Activated CD4-positive, alpha-beta T cell treated with anti-CD3 and anti-CD28 coated beads, Interleukin-2, amount 50 U/mL, for 48 hours (primary cell): ENCODE measurements at places on chromosomes 7 and 10.

DNA sequence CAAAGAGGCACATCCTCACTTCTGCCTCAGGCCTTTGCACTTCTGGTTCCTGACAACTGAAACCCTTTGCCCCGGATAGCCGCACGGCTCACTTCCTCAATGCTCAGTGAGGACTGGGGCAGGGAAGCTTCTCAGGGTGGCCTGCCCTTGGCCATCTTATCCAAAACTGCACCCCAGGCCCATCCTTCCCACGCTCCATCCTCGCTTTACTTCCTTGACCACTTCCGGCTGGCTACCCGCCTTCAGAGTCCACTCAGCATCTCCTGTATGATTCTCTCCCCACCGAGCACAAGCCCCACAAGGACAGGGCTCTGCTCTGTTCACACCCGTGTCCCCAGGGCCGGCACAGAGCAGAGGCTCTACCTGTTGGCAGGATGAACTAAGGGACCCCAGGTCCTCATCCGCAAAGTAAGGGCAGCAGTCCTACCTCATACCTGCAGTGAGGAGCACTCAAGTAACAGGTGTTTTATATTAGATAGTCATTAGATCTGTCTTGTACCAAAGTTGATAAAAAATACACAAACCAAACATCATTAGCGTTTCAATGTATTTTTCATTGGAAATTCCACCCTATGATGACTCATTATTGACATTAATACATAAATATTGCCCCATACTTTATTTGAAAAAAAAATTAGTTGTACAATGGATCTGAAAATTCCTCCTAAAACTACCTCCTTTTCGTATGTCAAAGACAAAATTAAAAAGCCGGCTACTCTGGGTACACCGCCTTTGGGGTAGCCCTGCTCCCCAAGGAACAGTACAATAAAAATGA, 35.0 kb downstream of the GNA12 start:
- no peak for DNase-seq

DNA sequence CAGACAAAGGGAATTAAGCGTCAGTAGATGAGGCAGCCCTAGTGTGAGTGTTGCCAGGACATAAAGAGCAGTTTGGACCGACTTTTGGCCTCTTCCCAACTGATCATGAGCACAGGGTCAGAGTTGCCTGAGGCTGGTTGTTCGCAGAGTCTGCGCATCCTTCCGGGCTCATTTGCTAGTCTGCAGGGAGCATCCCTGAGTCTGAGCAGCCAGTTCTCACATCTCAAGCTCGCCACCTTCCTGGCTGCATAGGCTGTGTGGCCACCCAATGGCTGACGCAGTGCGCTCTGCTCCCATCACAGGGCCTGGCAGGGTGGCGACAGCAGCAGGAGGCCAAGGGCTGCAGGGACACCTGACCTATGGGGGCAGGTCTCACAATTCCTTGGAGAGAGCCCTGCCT, 5.0 kb downstream of the GAD2 start:
- no peak for DNase-seq

- DNase-seq = no peak
Measured at GRCh38 chr10:2951235-2951835, 116.0 kb upstream of the PFKP start.

DNA sequence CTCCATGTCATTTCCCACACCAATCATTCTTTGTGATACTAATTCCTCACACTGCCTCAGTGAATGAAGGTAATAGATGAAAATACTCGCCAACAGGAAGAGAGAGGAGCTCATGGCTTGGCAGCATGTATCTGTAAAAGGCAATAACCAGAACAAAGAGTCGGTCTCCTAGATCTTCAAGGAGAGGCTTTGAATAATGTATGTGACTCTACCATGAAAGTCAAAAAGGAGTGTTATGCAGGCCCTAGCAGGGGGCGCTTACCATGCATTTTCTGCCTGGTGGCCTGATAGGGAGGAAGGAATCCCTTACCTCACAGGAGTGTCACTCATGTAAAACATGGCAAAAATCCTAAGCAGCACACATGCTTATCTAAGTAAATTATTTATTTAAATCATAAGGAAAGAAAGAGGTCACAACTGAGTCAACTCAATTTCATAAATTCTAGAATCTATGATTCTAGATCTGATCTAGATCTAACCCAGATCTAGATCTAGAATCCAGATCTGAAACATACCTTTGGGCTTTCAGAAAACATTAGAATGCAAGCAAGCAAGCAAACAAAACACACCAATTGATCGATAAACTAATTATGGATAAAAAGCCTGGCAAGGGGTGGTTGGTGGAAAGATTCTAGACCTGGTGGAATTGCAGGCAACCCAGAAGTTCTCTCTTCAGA, 226.3 kb upstream of the KLF6 start:
- DNase-seq = no peak

GRCh38 chr7:38932509-38933168, 23.6 kb upstream of the VPS41 start:
- DNase-seq = peak; percentile 70

GRCh38 chr7:122602800-122603199, 96.1 kb downstream of the RNF133 start:
- no peak for DNase-seq

GRCh38 chr7:1193593-1194424, 33.8 kb upstream of the ZFAND2A start:
- peak; percentile 47 for DNase-seq

- DNase-seq = no peak
Measured at GRCh38 chr10:69022611-69023010, 34.0 kb downstream of the KIFBP start.

- no peak for DNase-seq
Measured at GRCh38 chr10:287026-287709, 151.9 kb downstream of the ZMYND11 start.

DNA sequence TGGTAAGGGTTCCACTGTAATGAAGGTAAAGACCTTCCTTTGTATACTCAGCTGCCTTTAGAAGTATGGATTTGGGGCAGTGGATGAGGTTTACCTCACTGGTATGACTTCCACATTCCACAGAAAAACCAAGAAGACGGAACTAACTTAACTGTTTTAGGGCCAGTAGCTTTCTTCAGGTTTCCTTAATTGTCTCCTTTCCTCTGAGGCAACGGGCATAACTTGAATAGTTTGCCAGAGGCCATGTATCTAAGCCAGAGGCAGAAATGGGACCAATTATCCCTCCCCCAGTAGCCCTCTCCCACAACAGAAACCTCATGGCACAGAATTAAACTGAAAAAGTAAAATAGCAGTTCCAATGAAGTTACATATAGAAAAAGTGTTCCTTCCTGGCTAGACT, 281.7 kb downstream of the PHTF2 start:
- DNase-seq = no peak

- no peak for DNase-seq
Measured at GRCh38 chr10:48317321-48317990, 11.0 kb downstream of the MAPK8 start.

DNA sequence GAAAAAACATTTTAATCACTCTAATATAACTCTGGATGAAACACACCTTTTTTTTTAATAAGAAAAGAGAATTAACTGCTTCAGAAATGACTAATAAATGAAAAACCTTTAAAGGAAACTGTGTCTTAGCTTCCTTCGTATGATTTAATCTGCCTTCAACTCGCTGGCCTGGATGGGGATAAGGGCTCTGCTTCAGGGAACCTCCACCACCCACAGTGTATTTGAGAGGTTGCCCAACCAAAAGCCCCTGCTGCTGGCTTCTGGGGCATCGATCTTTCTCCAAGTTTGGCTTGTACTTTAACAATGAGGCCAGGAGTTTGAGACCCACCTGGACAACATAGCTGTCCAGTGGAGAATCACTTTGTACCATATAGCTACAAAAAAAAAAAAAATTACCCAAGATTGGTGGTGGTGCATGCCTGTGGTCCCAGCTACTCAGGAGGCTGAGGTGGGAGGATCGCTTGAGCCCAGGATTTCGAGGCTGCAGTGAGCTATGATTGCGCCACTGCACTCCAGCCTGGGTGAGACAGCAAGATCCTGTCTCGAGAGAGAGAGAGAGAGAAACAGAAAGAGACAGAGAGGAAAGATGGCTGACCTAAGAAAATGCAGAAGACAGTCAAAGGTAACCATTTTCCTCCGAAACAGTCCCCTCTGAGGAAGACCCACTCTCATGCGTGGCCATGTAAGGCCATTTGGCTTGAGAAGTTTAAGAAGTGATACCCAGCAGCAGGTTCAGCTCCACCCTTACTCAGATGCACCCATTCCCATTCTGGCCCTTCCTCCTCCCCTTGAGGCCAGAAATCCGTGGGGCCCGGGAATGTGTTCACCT, 13.6 kb upstream of the LIMK1 start:
- DNase-seq = no peak
